ENCODE measurements at places on chromosomes 4 and X. TPM values are rescaled to one million over a fixed set of nuclear protein-coding genes. Genes with fewer than 3 reads are reported as not detected.

Gene MAP7D3
- total RNA-seq = 14.5 TPM

Gene RIBC1
- 0.83 TPM for total RNA-seq

Gene GPC4
- 79.7 TPM for total RNA-seq

DNA sequence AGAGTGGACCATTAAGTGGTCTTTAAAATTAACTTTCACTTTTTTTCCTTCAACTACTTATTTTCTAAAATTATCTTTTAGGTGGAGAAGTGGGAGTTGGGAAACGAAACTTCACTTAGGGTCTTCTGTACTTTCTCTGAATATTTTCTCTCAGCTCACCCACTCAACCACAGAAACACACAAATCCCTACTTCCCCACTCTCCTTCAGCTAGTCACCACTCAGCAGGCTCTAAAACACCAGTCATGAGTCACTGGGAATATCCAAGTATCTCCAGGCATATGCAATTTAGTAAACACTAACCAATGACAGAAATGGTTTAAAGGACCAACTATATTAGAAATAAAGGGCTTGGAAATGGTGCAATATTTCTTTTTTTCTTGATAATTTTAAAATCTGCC, 153.0 kb upstream of the RPS6KA6 start:
- no peak for DNase-seq

GRCh38 chrX:35622040-35622439, 176.1 kb upstream of the MAGEB16 start:
- DNase-seq = no peak

GRCh38 chr4:156870131-156870530, 101.5 kb downstream of the PDGFC start:
- DNase-seq = no peak

- DNase-seq = peak; percentile 72
These were observed 50.3 kb downstream of the HMX1 start for GRCh38 chr4:8821151-8821950.

- DNase-seq = no peak
These were observed 60.4 kb downstream of the PJA1 start for GRCh38 chrX:69104756-69105434.

DNA sequence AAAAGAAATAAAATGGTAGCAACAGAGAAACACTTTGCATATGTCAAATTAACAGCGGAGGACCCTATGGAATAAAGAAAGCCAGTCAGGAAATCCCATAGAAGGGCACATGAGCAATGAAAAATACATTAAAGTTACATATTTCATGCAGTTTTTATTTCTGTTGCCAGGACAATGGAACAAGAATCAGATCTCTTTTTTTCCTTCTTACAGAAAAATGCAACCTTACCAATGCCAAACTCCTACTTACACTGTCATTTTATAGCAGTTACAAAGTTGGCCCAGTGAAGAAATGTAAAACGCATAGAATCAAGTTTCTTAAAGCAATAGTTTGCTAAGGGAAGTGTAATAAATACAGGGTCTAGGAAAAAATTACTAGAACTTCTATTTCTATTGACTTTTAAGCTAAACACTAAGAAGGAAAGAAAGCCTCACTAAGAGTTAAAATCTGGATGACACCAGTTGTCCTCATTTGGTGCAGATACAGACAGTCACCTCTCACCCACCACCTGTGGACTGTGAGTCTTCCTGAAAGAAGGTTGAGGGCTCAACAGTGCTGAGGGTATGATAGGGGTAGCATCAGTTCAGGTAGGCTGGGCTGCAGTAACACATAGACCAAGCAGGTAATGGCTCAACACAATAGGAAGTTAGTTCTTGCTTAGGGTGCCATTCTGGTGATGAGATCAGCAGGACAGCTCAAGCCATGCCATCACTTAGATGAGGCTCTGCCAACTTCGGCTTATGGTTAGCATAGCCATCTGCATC, 224.6 kb downstream of the ANAPC10 start:
- DNase-seq = no peak

DNA sequence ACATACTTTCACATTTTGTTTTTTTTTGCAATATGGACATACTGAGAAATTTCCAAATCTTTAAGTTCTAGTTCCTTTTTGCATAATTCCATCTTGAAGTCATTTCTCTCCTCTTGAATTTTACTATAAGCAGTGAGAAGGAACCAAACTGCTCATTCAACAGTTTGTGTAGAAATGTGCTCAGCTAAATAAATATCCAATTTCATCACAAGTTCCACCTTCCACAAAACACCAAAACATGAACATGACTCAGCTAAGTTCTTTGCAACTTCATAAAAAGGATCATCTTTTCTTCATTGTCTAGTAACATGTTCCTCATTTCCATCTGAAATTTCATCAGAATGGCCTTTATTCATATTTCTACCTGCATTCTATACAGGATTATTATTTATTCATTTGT, 77.3 kb upstream of the FGF13 start:
- no peak for DNase-seq

GRCh38 chr4:147749811-147750321, 18.0 kb downstream of the ARHGAP10 start:
- no peak for DNase-seq
